LNCaP clone FGC (cell line): ENCODE measurements at places on chromosomes 2 and 18.

- DNase-seq = no peak
Observed at GRCh38 chr2:151905963-151906632, 77.9 kb upstream of the ARL5A start.

DNA sequence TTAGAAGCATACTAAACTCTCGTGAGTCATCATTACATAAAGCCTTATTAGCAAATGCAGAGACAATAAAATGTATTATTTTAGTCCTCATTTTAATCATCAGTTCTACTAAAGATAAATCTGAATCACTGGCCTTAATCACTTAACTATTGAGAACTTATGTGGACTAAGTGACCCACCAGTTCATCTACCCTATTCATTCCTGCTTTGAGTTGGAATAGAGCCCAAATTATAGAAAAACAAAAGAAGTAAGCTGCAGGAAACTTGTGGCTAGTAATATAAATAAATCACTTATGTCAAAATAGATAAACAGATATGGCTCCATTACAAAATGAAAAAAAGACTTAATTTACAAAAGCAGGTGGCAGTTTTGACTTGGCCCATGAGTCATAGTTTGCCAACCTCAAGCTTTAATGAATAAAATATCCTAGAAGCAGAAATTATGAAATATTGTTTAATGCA is 851.8 kb upstream of the CRIM1 start:
- no peak for DNase-seq

- no peak for DNase-seq
Observed at GRCh38 chr2:190891372-190891771, 10.8 kb downstream of the GLS start.

GRCh38 chr2:109549016-109549590 is 64.7 kb downstream of the SEPTIN10 start:
- no peak for DNase-seq

DNA sequence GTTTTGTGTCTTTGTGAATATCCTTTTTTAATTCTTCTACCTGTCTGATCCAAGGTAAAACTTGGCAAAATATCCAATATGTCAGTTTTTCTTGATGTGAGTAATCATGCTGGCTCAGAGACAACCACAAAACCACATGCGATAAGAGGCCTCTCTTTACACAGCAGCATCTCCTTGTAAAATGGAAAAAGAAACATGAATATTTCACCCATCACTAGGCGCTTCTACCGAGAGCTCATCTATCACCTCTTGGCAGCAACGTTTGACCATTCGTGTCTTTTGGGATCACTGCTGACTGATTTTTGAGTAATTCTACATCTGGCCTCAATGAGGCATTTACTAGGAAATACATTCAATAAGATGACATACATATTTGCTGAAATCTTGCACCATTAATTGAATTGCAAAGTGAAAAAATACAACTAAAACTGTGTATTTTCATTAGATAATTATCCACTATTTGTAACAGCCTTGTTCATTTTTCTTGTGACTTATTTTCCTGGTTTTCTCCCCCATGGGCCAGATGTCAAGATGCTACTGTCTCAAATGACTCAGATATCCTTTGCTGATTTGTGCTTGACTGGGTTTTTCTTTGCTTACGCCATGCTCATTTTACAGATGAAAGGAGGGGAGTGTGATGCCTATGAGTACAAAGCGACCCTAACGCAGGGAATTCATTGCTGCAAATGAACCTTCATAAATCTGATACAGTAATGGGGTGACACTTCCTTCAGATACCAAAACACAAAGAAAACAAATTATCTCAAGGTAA is 467.5 kb downstream of the FBXO15 start:
- DNase-seq = no peak

DNA sequence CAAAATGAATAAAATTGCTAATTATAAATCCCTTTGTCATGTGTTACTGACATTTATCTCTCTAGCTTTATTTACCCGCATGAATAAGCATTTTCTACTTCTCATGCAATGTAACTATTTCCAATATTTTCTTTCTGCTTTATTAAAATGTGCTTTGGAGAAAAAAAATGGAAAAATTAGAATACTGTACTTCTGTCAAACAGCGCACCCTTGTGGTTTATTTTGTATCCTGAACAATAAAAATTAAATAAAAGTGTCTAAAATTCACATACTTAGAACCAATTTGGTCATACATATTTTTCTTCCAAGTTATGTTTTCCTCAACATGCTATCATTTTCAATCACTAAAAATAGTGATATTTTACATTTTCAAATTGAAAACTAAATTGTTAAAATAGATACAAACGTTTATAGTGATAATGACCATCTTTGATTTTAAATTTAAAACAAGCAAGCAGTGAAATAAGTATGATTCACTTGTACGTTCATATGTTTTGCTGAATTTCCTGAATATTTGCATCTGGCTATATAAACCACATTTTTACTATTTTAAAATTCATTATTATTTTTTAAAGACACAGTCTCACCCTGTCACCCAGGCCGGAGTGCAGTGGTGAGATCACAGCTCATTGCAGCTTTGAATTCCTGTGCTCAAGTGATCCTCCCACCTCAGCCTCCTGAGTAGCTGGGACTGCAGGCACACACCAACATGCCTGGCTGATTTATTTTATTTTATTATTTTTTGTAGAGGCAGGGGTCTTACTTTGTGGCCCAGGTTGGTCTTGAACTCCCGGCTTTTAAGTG is 95.9 kb upstream of the GRB14 start:
- DNase-seq = no peak
